ELR (cell line): ENCODE measurements at places on chromosomes 3 and 15.
A peak's percentile ranks its signal among the peaks of the same experiment; 100 is the strongest.

- peak; percentile 17 for DNase-seq
These were observed 44.2 kb downstream of the ACAD9 start for GRCh38 chr3:128923576-128923975.

DNA sequence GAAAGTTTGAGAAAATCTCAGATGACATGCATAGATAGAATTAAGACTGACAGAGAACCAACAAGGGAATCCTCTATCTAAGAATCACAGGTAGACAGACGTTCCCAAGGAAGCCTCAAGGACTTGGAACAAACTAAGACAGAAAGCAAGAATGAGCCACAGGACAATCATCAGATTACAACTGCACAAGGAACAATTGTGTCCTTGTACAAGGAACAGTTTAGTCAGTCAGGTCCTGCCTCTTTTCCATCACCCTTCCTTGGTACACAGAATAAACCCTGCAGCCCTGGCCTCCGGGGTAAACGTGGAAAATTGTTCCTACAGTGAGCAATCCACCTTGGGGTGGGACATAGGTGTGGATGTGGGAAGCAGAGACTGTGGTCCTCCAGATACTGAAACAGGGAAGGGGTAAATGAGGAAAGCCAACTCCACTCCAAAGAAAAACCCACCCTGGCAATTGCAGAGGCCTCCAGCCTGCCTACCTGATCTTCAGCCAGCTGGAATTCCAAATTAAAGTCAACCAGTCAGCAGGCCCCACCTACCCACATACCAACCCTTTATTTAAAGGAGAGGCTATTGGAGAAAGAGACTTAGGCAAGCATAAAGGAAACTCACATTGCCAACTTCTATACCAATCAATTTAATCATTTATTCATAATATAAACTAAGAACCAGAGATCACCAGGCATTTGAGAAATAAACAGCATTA lies 73.4 kb downstream of the ULK4 start:
- no peak for DNase-seq

GRCh38 chr3:50926868-50927267 lies 252.1 kb downstream of the DOCK3 start:
- DNase-seq, result no peak

- no peak for DNase-seq
These were observed 53.8 kb downstream of the IMPG2 start for GRCh38 chr3:101266566-101266965.

- DNase-seq, result no peak
These were observed 9.2 kb downstream of the NEIL1 start for GRCh38 chr15:75356006-75356405.

GRCh38 chr15:74322558-74323180 lies 44.8 kb downstream of the CYP11A1 start:
- DNase-seq, result peak; percentile 70

DNA sequence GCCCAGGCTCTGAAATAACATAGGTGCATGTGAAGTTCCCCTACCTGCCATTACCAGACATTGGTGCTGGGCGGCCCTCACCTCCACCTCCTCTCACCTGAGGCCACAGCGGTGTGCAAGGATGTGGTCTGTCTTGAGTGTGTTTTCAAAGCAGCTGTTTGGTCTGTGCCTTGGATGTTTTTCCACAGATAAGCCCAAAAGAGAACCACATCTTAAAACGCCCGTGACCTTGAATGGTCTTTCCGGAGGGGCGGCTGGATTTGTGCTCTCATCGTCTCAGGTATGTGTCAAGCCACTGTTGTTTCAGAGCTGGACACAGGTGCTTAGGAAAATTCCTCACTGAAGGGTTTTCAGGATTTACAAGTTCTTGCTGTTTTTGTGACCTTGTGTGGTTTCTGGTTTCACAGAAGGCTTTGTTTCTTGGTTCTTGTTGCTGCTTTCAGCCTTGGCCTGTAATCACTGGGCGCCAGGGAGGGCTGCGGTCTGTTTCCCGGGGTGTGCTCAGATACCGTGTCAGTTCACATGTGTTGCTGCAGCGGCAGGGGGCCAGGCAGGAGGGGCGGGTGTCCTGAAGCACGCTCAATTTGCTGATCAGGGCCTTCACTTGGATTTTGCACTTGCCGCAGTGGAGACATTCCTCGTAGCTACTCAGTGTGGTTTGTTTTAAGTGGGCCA lies 128.4 kb downstream of the IGF1R start:
- no peak for DNase-seq

DNA sequence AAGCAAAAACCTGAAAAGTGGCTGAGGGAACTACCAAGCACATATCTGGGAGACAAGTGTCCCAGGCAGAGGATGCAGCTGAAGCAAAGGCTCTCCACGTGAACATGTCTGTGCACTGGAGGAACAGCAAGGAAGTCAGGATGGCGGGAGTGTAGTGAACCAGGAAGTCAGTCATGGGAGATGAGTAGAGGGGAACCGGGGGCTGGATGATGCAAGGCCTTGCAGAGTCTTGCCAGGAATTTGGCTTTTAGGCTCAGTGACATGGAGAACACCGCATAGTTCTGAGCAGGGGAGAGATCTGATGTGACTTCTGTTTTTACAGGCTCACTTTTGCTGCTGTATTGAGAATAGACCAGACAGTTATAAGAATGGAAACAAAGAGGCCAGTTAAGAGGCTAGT lies 19.0 kb downstream of the C2CD4A start:
- no peak for DNase-seq
